T-helper 9 cell (primary cell): ENCODE measurements at places on chromosomes 16 and 17.
A peak's percentile ranks its signal among the peaks of the same experiment; 100 is the strongest.

DNA sequence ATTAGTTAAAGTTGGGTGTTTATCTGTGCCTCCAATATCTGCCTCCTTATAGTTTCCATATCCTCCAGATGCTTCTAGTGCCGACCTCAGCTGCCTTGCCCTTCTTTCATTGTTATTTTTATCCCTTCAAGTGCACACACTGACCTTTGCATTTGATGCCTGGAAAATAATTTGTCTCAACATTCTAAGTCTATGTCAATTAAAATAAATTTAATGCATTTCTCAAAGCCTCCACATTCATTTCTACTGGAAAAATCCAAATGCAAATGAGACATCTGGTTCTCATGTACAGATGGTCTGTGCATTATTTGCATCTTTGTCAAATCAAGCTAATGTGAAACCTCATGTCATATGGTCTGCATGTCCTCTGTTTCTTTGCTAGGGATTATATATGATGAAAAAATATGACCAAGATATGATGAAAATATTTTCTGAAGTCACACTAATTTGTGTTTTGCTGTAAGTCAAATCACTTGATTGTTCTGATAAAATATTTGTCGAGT is 61.4 kb downstream of the TMEM100 start:
- no peak for DNase-seq

GRCh38 chr17:57186226-57187019 is 69.9 kb upstream of the MSI2 start:
- no peak for DNase-seq

- DNase-seq: no peak
These were observed 1.6 kb downstream of the RAB11FIP4 start for GRCh38 chr17:31392856-31393748.

DNA sequence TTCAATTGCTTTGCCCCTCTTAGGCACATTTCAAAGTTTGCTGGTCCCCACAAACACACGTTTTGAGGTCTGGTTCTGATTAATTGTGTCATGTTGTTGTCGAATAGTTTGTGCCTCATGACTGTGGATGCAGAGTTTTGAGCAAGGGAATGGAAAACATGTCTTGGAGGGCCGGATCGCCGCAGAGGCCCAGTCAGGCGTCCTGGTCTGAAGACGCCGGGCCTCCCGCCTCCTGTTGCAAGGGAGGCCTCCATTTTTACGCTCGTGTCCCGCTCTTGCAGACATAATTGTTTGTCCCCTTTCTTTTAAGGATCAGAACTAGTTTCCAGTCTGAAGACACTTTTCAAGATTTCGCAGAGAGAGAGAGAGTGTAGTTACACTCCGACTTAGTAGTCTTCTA is 3.2 kb downstream of the NTN1 start:
- no peak for DNase-seq

GRCh38 chr17:74569020-74570003 is 2.0 kb upstream of the CD300H start:
- DNase-seq: no peak

DNA sequence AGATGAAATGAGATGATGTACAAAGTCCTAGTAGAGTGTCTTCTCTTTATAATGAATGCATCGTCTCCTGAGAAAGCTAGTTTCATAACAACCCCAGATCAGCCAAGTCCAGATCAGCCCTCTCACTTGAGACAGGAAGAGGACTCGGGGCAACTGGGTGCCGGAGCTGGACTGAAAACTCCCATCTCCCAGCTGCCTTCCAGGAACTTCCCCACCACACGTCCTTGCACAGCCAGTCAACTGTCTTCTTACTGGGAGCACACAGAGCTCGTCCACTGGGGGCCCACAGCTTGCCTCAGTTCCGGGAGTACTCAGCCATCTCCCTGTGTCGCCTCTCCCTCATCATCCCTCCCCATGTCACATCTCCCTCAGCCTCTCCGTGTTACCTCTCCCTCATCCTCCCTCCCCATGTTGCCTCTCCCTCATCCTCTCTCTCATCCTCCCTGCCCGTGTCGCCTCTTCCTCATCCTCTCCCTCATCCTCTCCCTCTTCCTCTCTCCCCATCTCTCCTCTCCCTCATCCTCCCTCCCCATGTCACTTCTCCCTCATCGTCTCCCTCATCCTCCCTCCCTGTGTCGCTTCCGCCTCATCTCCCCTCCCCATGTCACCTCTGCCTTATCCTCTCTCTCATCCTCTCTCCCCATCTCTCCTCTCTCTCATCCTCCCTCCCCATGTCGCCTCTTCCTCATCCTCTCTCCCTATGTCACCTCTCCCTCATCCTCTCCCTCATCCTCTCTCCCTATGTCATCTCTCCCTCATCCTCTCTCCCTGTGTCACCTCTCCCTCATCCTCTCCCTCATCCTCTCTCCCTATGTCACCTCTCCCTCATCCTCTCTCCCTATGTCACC is 22.4 kb upstream of the KCNH6 start:
- no peak for DNase-seq

DNA sequence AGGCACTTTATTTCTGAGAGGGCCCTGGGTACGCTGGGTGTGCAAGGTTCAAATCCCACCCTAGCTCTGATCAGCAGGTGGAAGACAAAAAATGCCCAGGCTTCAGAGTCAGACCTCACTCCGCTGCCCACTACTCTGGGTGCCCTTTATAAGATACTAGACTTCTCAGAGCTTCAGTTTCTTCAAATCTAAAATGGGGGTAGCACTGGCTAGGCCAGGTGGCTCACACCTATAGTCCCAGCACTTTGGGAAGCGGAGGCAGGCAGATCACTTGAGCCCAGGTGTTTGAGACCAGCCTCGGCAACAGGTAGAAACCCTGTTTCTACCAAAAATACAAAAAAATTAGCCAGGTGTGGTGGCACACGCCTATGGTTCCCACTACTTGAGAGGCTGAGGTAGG is 1.7 kb downstream of the USB1 start:
- DNase-seq: no peak

- no peak for DNase-seq
These were observed 5.9 kb upstream of the MYO15A start for GRCh38 chr17:18102640-18103039.

- no peak for DNase-seq
These were observed 188.1 kb upstream of the ZNF469 start for GRCh38 chr16:88194397-88195268.

- no peak for DNase-seq
These were observed 43.6 kb downstream of the TOM1L2 start for GRCh38 chr17:17928398-17929287.

DNA sequence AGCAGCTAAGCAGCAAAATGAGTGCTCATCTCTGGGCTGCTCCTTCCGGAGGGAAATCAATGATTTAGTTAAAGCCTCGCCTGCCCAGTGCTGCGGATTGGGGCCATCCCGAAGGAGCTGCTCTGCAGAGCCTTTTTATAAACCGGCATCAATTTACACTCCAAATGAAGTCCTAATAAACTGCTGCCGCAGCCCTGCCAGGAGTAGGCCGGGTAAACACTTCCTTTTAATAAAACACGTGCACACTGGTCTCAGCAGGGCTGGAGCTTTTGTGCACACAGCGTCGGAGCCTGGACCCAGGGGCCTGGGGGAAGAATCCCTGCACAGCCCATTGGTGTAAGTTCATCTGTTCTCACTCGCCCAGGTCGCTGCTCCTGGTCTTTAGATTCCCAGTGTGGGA is 79.6 kb upstream of the HS3ST2 start:
- DNase-seq: no peak

- no peak for DNase-seq
These were observed 19.9 kb downstream of the COX10 start for GRCh38 chr17:14089179-14089578.

GRCh38 chr17:61414141-61414935 is 14.7 kb downstream of the TBX2 start:
- no peak for DNase-seq

GRCh38 chr17:45050481-45051059 is 862 bp downstream of the DCAKD start:
- DNase-seq: peak; percentile 6

GRCh38 chr16:58284469-58284868 is 10.4 kb downstream of the PRSS54 start:
- DNase-seq: no peak

DNA sequence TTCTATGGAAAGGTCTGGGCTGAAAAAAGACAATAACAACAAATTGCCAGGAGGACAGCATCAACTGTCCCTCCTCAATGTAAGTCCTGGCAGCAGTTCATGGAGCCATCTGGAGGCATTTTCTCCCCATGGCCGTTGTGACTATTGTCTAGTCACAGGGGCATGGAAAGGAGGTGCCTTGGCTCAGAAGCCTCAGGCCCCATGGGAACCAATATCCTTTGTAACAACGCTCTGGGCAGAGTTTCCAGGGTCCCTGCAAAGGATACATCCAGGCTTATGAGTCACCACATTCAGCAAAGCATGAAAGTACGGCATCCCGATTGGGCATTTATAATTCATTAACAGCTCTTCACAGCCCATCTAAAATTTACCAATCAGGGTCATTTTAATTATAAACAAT is 85.2 kb downstream of the GLG1 start:
- no peak for DNase-seq

DNA sequence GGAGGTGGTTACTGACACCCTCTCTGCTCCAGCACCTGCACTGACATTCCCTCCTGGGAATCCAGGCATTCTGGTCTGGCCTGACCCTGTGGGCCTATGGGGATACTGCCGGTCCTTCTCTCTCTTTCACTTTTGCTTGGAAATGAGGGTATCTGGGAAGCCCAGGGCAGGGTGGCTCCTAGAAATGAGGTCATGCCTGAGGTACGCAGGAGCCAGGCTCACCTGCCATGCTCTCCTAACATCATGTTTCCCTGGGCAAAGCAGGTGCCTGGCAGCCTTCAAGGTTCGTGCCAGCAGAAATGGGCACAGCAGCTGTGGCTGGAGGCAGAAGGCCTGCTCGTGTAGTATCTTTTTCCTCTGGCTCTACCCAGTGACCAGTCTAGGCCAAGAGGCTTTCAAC is 3.3 kb downstream of the ITGA3 start:
- DNase-seq: no peak

- no peak for DNase-seq
These were observed 738 bp upstream of the XPO6 start for GRCh38 chr16:28212532-28212873.

- no peak for DNase-seq
These were observed 45.4 kb downstream of the CREBBP start for GRCh38 chr16:3835089-3835602.

- DNase-seq: no peak
These were observed 577 bp downstream of the GSPT1 start for GRCh38 chr16:11915114-11915643.

DNA sequence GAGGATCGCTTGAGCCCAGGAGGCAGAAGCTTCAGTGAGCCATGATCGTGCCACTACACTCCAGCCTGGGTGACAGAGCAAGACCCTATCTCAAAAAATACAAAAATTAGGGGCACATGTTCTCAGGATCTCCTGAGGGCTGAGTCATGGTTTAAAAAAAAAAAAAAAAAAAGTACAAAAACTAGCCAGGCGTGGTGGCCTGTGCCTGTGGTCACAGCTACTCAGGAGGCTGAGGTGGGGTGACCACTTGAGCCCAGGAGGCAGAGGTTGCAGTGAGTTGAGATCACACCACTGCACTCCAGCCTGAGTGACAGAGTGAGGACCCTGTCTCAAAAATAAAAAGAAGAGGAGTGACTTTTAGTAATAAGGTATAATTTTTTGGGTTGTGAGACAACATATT is 16.9 kb downstream of the BLMH start:
- no peak for DNase-seq

GRCh38 chr16:65124212-65124548 is 2.3 kb upstream of the CDH11 start:
- no peak for DNase-seq

- DNase-seq: no peak
These were observed 12.0 kb downstream of the DGKE start for GRCh38 chr17:56845934-56846333.

DNA sequence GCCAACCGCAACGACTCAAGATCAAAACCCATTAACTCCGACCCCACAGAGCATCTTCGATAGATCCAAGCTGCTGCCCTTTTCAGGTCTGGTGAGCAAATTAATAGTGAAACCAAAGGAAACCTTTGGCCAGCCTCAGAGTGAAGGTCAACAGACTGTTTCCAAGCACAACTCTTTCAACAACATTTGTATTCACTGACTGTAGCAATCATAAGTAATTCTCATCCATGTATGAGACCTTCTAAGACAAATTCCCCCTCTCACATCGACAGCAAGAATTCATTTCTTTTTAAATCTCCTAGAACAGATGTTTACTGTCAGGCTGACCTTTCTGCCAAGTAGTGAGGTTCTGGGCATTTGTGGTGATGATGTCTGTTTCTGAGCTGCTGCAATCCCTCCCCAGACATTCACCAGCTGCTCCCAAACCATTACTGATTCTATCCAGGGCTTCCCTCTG is 64.2 kb downstream of the SLC39A11 start:
- DNase-seq: no peak

DNA sequence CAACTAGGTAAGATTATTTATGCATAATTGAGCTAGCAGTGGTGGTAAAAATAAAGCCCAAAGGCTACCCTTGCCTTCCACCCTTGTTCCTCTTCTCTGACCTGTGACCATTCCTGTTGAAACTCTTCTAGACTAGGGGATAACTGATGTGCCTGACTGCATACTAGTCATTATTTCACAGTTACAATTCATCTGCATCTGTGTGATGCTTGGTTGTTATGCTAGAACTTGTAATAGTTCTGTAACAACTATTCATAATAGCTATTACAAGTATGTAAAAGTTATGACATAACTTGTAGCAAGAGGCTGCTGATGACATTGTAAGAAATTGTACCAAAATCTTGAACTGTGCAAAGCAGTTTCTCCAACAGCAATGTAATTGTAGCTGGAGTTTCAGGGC is 2.4 kb upstream of the VAC14 start:
- DNase-seq: no peak

GRCh38 chr16:65279576-65279975 is 157.7 kb upstream of the CDH11 start:
- DNase-seq: no peak

GRCh38 chr17:19309701-19310100 is 52.8 kb downstream of the B9D1 start:
- DNase-seq: no peak

DNA sequence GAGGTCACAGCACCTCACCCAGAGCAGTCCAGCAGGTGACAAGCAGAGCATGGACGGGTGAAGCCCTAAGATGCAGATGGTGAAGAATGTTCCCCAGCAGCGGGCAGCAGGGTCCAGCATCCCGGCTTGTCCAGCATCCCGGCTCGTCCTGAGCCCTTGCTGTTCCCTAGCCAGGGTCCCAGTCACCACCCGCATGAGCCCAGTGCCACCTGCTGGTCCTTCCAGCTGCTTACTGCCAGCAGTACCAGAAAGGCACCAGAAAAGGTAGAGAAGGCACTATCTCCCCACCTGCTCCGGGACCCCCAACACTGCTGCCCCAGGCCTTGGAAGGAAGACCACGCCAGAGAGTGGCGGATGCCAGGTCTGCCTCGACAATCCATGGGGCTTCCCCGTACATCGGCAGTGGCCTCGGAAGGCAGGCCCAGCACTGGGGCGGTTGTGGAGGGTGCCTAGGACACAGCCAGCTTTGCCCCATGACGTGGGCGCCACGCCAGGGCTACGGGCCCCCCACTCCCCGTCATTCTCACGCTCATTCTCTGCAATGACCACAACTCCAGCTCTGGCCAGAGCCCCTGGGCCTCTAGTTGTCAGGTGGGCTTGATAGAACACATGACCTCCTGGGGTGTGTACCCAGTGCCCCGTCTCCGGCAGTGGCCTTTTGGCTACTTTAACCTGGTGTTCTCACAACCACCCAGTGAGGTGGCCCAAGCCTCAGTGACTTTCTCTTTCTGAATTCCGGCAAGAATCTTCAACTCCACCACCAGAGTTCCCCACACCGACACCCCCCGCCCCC is 1.4 kb downstream of the CENPX start:
- peak; percentile 27 for DNase-seq
